ENCODE measurements at places on chromosomes 12 and 14.

DNA sequence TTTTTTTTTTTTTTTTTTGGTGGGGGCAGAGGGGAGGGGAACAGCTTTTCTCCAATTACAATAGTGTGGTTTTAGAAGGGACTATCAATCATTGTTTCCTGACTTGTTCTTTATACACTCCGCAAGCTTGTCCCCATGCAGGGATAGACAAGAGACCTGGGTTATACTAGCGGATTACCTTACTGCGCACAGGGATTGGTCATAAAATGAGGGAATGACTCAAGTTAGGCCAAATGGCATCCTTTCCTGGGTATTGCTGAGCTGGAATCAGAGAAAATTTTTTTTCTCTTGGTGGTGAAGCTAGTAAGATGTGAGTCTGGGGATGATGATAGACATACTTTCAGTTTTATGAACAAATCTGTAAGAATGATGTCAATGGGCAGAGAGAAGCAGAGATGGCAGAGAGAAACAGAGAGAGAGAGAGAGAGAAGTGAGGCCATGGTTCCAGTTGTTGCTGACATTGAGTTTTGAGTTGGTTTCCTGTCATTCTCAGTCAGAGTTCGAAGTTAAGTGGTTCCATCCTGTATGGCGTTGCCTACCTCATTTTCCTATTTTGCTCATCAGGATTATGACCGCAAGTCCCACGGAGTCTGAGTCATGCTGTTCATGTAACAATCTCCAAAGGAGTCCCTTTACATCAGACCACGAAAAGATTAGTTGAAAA lies 59.1 kb upstream of the OTOGL start:
- DNase-seq = no peak

DNA sequence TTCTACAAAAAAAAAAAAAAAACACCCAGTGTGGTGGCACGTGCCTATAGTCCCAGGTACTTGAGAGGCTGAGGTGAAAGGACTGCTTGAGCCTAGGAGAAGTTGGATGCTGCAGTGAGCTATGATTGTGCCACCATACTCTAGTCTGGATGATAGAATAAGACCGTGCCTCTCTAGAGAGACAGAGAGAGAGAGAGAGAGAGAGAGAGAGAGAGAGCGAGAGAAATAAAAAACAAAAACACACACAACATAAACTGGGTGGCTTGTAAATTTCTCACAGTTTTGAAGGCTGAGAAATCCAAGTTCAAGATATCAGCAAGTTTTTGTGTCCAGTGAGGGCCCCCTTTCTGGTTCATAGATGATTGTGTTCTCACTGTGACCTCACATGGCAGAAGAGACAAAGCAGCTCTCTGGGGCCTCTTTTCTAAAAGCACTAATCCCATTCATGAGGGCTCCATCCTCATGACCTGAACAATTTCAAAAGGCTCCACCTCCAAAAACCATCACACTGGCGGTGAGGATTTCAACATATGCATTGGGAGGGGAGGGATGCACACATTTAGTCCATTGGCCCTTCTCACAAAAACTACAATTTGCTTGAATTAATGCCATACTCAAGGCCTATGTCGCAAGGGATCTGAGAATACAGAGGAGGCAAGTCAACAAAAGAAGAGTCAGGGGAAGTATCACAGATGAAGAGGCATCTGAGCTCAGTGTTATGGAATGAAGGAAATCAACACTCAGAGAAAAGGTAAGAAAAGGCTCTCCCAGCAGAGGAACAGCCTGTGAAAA lies 94.9 kb downstream of the PPM1H start:
- DNase-seq = no peak

DNA sequence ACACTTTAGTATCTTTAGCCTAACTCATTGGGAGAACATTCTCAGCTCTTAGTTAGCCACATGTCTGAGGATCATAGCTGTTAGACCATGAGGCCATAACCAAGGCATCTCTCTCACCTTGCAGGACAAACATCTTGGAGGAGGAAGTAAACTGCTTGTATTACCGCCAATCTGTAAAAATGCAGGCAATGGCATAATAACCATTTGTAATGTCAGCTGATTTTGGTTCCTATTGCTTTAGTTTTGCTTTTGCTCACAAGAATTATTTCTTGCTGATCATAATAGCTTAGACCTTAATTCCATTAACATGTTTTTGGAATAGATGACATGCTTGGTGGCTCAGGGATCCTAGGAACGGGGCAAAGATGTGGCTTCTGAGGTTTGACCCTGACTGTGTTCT lies 16.4 kb upstream of the GSG1 start:
- DNase-seq = no peak

DNA sequence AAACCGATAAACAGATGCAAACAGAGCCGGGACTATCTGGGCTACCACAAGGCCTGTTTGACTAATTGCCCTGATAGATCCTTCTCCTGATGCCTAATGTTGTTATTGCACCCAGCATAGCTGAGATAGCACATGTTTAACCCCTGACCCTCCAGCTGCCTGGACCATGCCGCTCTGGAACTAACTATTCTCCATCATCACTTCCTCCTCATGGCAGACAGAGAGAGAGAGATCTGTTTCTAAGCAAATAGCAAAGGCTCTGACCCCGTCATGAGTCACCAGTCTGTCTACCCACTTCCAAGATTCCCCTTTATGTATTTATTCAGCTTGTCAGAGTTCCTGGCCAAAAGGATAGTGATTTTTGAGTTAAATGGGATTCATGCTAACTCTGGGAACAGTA lies 58.2 kb upstream of the FLRT2 start:
- DNase-seq = no peak

- peak; percentile 49 for DNase-seq
Observed at GRCh38 chr14:105281371-105282097, 19.3 kb downstream of the BRF1 start.

DNA sequence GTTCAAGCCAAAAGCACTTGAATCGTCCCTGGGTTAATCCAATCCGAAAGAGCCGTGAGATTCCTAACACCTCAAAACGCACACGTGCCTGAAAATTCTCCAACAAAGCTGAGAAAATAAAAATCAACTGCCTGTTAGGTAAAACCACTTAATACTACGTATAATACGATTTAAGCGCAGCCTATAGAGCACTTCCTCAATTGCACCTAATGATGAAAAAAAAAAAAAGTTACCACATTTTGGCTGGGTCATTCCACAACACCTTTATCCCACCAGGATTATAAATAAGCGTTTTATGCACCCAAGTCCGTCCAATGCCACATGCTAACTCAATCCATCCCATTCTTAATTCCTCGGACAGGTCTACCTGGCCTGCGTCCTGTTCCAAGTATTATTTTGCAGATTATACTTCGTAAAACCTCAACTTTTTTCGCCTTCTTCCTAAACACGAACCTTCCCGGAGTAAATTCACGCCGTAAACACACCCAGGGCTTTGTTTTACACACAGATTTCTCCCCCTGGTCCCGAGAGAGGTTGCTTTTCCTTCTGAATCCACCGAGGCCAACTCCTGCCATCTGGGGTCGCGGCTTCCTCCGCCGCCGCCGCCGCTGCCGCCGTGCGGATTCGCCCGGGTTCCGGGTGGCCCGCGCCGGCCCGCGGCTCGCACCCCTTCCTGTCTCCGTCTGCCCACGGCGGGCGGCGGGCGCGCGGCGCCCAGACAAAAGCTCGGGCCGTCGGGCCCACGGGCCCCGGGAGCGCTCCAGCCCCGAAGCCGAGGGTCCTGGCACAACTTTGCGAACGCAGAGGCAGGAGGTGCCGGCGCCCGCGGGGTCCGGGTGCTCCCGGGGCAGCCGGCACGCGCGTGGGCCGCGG lies 66.2 kb downstream of the RNF34 start:
- no peak for DNase-seq

- DNase-seq = no peak
Observed at GRCh38 chr14:51865953-51866747, 5.7 kb downstream of the GNG2 start.

- DNase-seq = no peak
Observed at GRCh38 chr12:5971194-5971850, 26.3 kb upstream of the ANO2 start.

GRCh38 chr12:29287622-29288021 lies 93.3 kb downstream of the ERGIC2 start:
- DNase-seq = no peak

GRCh38 chr14:74663884-74664283 lies 49.0 kb downstream of the AREL1 start:
- DNase-seq = no peak

DNA sequence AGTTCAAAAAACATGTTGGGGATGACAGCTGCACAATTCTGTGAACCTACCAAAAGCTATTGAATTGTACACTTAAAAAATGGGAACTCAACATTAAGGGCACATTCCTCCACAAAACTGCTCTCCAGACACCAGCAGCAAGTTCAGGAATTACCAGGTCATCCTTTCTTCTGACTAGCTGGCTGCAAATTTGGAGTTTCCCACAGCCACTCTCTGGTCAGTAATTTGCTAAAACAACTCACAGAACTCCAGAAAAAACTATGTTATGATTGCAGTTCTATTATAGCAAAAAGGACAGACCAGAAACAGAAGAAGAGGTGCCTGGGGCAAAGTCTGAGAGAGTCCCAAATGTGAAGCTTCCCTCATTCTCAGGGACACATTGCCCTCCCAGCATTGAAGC lies 20.1 kb upstream of the PLEKHD1 start:
- no peak for DNase-seq

DNA sequence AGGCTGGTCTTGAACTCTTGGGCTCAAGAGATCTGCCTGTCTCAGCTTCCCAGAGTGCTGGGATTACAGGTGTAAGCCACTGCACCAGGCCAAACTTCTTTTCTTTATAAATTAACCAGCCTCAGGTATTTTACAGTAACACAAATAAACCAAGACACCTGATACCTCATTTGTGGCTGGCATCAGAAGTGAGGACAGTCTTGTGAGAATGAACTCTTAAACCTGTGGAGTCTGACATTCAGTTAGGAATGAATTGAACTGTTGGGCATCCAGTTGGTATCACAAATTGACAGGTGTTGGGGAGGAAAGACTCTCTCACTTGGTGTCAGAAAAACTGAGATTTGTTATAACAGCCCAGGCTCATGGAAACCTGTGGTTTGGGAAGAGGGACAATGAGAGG lies 120.5 kb downstream of the DENND5B start:
- no peak for DNase-seq

DNA sequence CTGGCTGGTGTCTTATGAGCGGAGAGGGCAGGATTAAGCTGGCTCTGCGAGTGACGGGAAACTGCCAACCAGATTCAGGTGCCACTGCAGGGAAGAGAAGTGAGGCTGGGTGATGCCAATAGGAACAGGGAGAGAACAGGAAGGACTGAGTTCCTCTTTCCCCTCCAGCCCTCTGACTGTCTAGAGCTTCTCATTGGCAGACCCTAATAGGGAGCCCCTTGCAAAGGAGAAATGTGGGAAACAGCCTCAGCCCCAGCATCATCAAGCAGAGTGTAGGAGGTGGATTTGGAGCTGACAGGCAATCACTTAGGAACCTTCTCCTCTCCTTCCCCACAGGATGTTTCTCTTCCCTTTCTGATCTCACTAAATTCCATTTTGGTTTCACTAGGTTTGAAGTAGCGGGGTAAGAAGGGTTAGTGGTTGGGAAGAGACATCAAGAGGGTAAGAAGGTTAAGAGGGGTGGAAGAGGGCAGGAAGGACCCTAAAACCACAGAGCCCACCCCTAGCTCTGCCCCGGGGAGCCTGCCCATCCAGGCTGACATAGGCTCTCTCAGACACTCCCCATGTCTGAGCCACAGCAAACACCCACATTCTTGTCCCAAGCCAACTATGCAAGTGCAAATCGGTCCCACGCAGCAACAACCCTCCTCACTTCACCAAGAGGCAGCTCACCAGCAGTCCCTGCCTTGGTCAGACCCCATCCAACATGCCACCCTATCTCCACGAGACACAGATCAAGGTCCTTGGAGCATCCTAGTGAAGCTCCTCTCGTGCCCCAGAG lies 111.1 kb downstream of the STAB2 start:
- no peak for DNase-seq
